ENCODE measurements at places on chromosomes 6 and 20.
A peak's percentile ranks its signal among the peaks of the same experiment; 100 is the strongest.

GRCh38 chr6:50213146-50213545 is 163.4 kb upstream of the DEFB112 start:
- DNase-seq, result no peak

- DNase-seq, result no peak
Measured at GRCh38 chr6:155026022-155026705, 31.0 kb downstream of the TIAM2 start.

GRCh38 chr6:90065173-90065572 is 170.9 kb downstream of the GJA10 start:
- DNase-seq, result no peak

DNA sequence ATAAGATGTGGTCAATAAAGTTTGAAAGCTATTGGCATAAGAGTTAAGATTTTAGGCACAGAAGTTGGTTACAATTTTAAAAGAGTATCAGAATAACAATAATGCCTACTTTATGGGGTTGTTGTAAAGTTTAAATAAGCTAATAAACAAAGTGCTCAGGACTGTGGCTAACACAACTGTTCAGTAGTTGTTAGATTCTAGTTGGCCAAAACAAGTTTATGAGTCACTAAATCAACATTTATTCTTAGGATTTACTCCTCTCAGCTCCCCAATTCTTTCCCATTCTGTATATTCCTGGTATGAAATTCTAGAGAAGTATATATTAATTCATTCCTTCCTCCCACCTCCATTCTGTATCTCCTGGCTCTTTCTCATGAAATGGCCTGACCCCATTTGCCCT is 14.5 kb downstream of the RMND1 start:
- DNase-seq, result no peak

GRCh38 chr6:107819964-107820337 is 4.2 kb downstream of the SCML4 start:
- DNase-seq, result peak; percentile 2

GRCh38 chr20:17629678-17630089 is 52.4 kb downstream of the RRBP1 start:
- DNase-seq, result no peak

- no peak for DNase-seq
Measured at GRCh38 chr6:31581434-31582229, 592 bp downstream of the LTB start.

DNA sequence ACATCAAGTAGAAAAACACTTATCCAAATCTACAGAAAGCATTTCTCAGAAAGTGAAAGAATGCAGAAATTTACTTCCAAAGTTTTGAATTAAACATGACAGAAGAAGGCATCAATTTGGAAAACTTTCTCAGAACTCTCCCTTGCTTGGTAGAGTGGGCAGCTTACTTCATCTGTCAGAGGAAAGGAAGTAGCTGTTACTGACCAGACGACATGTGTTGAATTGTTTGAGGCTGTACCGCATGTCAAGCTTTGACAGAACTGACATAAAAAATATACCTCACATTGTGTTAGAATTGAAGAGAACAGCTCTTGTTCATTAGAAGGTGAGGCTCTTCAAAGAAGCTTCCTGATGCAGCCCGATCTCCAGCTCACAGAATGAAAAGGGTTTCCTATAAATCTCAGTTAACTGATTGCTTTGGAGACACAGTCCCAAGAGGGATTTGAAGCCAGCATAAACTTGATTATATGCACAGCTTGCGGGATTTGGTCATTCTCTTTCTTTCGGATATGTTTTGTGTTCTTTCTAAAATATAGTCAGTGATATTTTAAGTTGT is 190.7 kb downstream of the PLCB1 start:
- DNase-seq, result no peak

GRCh38 chr6:111888928-111889695 is 15.9 kb upstream of the FYN start:
- no peak for DNase-seq

- no peak for DNase-seq
Measured at GRCh38 chr6:92690997-92691599, 728.3 kb downstream of the EPHA7 start.

GRCh38 chr20:61694682-61695081 is 371.0 kb downstream of the TAF4 start:
- DNase-seq, result no peak

GRCh38 chr6:48757661-48758060 is 646.7 kb upstream of the PTCHD4 start:
- no peak for DNase-seq

- no peak for DNase-seq
Measured at GRCh38 chr6:33163540-33163939, 28.7 kb downstream of the COL11A2 start.

- no peak for DNase-seq
Measured at GRCh38 chr6:135161411-135162395, 19.4 kb upstream of the MYB start.

- no peak for DNase-seq
Measured at GRCh38 chr6:34182751-34183531, 37.1 kb upstream of the GRM4 start.

DNA sequence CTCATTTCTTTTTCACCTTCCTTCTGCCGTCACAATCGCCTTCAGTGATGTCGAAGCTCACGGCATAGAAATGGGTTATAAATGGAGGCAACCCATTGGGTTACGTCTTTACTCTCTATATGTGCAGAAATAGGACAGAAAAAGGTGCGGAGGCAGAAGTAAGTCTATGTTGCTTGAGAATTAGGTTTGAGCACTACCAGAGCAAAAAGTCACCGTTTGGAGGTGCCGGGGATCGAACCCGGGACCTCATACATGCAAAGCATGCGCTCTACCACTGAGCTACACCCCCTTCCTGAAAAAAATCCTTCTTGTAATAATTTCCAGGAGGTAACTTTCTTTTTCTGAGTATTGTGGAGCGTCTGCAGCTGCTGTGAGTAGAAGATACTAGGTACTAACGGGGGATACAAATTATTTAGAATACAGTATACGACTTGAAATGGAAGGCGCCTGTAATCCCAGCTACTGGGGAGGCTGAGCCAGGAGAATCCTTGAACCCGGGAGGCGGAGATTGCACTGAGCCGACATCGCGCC is 134.2 kb downstream of the TRIM27 start:
- no peak for DNase-seq

DNA sequence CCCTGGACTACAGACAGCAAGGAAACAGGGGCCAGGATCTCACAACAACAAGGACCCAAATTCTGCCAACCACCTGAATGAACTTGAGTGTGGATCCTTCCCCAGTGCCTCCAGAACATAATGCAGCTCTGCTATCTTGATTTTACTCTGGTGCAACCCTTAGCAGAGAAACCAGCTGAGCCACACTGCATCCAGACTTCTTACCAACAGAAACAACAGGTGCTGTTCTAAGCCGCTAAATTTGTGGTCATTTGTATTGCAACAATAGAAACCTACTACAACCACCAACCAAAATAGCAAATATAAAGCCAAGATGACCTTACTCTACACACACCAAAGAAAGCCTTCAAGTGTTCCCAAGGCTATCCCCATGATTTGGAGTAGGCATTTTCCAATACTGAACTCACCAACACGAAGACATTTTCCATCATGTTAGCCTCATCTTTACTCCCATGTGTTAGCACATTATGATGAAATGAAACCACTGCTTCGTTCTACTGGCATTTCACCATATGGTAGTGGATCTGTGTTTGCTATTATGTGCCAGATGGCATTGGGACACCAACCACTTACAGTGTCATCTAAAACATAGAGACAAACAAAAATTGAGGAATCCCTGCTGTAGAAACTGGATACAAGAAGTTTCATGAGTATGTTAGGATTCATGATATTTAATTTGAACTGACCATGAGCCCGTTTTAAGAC is 249.8 kb upstream of the ID4 start:
- DNase-seq, result no peak

DNA sequence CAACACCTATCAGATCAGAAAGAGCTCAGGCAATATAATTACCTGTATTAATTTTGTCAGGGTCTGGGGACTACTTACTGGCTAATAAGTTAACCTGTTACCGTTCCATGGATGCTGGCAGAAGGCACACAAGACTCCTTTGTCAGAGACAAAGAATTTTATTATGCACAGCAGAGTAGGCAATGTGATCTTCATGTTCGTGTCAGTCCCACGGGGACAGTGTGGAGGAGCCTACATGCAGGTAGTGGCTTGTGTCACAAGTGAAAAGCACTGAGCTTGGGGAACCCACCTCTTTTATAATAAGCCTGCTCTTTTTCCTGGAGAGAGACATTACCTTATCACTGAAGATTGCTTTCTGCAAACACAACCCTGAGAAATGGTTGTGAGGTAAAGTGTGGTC is 96.9 kb downstream of the CD164 start:
- no peak for DNase-seq

DNA sequence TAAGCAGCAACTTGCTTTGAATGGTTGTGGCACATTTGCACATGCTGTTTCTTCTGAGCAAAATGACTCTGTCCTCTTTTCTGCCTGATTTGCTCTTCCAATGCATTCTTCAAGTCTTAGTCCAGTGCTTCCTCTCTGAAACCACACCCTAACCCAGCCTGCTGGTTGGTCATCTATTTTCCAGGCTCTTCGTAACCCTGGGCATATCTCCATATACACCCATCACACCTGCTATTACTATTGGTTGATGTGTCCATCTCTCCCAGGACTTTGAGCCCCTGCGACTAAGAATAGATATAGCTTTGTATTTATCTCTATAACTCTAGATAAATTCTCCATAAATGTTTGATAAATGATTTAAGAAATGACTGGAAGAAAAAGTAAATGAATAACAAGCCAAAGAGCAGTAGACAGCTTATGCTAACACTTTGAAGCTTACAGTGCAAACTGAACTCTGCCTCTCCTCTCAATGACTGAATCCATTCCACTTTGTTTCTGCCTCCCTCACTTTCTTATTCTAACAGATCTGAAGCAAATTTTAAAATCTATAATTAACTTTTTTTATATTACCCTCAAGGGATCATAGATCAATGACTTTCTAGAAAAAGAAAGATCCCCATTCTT is 59.7 kb upstream of the NT5E start:
- no peak for DNase-seq

DNA sequence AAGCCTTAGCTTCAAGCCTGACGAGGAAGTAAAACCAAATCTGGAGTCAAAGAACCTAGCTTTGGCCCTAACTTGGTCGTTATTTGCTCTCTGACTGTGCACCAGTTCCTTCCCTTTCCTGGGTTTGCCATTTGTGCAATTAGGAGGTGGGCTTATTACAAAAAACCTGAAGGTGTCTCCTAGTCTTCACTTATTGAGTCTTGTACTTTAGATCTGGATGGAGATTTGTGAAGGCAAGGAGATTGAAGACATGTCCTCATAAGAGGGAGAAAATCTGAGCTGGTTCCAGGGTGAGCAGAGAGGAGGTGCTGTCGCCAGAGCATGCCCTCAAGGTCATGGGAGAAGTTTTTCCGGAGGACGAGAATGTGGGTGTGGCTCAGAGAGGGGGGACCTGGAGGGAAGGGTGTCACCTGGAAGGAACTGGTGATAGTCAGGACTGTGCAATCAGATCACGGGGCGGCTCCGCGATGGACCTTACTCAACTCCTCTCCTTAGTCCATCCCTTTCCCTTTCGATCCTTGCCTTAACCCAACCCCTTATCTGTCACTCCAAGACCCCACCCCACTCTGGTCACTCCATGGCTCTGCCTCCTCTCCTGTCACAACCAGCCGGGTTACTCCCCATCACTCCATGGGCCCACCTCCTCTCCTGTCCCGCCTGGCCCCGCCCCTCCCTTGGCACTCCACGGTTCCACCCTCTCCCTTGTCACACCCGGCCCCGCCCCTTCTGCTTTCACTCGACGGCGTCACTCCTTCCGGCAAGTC is 588 bp upstream of the ACSS2 start:
- DNase-seq, result peak; percentile 73

- peak; percentile 39 for DNase-seq
Measured at GRCh38 chr20:31652917-31653396, 15.2 kb downstream of the COX4I2 start.

DNA sequence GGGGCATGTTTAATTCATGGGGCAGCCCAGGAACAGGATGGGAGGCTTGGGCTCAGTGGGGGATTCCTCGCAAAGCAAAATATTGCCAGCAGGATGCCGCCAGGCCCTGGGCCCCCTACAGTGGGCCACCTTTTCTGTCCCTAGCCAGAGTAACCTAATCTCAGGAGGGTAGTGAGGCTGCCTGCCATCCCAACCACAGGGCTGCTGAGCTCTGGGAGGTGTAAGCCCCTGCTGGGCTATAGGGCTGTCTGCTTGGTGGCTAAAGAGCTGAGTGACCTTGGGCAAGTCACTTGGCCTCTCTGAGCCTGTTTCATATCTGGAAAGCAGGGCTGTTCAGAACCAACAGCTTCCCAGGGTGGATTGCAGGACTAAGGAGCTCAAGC is 35.7 kb upstream of the CDH22 start:
- DNase-seq, result no peak

- no peak for DNase-seq
Measured at GRCh38 chr6:156199182-156199581, 578.0 kb upstream of the ARID1B start.

- DNase-seq, result peak; percentile 37
Measured at GRCh38 chr20:36919715-36920333, 31.7 kb downstream of the SAMHD1 start.

DNA sequence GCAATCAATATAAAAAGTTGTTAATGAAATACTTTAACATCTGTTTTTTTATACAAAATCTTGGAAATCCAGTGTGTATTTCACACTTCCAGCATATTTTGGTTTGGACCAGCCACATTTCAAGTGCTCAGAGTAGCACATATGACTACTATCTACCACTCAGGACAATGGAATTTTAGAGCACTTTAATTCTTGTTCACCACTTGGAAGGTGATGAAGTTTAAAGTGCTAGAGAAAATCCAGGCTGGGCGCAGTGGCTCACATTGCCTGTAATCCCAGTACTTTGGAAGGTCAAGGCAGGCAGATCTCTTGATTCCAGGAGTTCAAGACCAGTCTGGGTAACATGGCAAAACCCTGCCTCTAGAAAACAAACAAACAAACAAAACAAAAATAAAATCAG is 6.1 kb upstream of the SLC35B3 start:
- DNase-seq, result no peak

DNA sequence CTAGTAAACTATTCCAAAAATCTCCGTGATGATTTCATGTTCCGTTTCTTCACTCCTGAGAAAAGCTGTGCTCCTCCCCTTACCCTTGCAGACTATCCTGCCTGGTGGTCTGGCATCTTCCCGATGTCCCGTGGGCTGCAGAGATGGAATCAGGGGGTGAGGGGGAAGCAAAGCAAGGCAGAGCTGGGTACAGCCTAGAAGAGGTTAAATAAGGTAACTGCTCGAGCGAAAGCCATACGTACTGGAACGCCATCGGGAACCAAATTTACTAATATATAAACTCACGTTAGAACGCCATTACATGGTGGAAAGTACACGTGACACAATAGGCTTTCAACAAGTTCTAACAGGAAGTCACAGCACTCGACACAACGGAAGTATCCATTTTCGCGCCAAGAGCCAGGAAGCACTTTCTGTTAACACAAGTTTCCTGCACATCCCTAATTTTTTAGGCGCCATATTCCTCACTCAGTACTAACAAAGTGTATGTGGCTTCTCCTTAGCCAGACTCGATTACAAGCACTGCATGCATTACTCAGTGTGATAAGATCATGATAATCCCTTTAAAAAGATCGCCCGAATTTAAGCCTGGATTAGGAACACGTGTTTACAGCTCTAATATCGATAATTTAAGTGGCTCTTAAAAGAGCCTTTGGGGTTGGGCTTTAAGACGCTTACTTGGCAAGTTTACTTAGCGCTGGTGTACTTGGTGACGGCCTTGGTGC is 101.6 kb upstream of the PRSS16 start:
- peak; percentile 83 for DNase-seq
